ENCODE measurements at places on chromosomes 6 and 20.

- no peak for DNase-seq
These were observed 86.7 kb downstream of the BMP6 start for GRCh38 chr6:7812623-7813022.

GRCh38 chr6:5869676-5870075 lies 137.0 kb downstream of the NRN1 start:
- no peak for DNase-seq

DNA sequence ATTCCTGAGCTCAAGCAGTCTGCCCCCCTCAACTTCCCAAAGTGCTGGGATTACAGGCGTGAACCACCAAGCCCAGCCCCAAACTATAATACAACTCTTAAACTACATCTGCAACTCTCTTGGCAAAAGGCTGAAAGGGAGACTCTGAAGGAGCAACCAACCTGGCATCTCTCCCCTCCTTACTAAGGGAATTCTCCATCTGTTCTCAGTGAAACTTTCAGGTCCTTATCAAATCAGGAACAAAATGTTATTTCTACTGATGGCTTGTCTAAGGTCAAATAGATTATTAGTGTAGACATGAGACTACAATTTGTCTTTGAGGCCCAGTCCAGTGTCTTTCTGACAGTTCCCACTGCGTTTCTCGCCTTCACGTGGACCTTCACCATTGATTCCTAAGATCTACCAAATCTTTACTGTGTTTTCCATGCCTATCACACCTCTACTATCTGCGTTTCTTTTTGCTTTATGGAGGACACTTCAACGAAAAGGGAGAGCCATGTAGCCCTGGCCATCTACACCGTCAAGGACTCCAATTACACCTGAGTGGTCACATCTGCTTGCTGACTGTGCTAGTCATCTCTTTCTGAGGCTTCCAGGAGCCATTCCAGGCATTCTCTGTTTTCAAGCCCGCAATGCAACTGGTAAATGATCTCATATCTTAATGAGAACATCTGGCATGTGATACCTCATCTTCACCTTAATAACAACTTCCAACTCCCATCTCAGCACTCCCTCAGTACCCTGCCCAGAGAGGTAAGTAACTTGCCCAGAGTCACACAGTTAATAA lies 405.7 kb upstream of the CITED2 start:
- no peak for DNase-seq

DNA sequence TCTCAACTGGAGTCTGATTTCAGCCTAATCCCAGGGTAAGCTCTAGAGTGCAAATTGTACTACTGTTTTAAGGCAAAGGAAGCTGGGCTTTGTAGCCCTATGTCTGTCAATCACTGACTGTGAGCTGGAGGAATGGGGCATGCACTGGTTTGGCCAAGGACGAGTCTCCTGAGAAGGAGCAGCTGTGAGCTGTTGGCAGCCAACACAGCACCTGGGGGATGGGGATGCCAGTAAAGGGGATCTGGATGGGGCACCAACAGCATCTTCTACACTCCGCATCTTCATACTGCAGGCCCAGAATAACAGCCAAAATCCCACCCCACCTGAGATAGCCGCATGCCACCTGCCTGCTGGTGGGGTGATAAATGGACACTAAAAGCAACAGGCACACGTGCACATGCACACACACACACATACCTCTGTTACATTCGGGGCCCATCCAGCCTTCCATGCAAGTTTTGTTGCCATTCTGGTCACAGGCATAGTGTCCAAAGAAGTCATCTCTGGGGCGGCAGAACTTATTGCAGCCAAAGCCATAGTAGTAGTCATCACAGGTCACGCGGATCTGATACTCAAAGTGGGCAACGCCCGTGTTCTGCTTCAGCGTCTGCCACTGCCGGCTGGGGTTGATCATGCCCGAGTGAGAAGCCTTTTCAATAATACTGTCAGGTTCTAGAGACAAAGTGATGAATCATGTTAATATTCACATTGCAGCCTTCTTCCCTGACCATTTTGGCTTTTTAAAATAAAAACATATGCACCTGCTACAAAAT lies 15.6 kb downstream of the JAG1 start:
- DNase-seq, result no peak

DNA sequence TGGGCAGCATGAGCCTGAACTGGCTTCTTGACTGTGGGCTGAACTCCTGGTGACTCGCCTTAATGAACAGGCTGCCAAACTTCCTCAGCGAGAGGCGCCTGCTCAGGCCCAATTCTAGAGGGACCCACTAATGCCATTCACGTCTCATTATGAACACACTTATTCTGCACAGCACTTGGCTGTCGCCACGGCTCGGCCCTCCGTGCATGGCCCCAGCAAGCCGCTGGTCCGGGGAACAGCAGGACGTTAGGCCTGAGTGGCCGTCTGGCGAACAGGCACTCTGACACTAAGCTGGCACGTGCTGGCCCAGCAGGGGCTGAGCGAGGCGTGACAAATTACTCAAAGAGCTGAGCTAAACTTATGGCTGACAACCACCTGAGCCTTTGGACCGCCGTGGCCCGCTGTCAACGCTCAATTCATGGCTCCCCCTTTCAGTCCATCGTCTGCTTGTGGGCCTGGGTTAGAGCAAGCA lies 45.9 kb downstream of the INSM1 start:
- DNase-seq, result no peak

GRCh38 chr6:77461796-77462195 lies 1.5 kb downstream of the HTR1B start:
- no peak for DNase-seq

- no peak for DNase-seq
These were observed 1.2 kb downstream of the RAB44 start for GRCh38 chr6:36698871-36699271.

DNA sequence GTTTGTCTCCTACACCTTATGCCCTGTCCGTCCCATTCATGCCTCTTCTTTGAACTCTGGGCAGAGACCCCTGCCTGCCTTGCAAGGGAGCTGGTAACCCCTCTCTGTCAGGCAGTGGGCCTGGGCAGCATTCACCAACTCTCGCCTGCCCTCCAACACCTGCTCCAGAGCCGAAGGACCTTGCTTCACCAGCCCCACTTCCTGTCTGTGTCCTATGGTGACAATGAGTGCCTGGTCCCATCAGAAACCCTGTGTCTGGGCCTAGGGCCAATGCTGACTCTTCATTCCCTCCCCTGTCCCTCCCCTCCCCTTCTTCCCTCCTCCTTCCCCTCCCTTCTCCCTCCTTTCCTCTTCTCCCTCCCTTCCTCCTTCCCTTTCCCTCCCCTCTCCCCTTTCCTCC lies 22.8 kb upstream of the PCMTD2 start:
- DNase-seq, result peak; percentile 62

DNA sequence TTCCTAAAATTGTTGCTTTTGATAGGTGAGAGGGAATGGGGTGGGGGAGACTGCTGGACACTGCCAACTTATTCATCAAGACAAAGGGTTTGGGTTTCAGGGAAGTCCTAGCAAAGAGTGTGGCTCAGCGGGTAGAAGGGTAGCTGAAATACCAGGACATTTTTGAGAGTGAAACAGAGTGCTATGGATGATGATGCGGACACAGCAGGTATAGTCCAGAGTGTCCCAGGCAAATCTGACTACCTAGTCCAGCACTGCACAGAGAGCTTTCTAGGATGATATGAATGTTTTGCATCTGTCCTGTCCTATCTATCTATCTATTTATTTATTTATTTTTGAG lies 154.3 kb downstream of the BCAS1 start:
- no peak for DNase-seq

- peak; percentile 20 for DNase-seq
These were observed 3.1 kb downstream of the B3GALT4 start for GRCh38 chr6:33279971-33280511.

DNA sequence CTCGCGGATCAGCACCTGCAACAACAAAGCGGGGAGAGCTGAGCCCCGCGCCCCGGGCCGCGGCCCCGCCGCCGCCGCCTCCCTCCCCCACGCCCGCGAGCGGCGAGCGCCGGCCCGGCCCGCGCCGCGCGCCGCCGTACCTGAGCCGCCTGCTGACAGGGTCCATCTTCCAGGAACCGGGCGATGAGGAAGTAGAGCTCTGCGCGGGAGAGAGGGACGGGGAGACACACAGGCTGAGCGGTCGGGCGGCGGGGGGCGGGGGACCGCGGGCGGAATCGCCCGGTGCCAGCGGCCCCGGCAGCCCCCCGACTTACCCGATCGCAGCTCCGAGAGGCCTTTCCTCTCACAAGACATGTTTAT lies 359 bp downstream of the PHIP start:
- peak; percentile 61 for DNase-seq

DNA sequence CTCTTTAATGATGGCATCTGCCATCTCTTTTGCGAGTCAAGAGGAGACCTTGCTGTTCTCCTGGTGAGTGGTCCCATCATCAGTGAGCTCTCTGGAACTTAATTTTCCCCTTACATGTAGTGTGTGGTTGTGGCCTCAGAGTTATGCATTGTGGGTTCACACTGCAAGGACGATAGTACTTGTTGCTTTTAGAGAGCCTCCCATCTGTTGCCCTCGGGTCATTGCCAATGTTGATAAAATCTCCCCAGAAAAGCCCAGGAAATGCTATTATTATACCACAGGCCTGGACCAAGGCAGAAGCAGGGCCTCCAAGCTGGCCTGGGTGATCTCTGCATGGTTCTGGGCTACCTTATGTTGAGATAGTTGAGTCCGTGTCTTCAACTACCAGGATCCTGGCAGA lies 241.6 kb downstream of the BMP7 start:
- DNase-seq, result no peak

DNA sequence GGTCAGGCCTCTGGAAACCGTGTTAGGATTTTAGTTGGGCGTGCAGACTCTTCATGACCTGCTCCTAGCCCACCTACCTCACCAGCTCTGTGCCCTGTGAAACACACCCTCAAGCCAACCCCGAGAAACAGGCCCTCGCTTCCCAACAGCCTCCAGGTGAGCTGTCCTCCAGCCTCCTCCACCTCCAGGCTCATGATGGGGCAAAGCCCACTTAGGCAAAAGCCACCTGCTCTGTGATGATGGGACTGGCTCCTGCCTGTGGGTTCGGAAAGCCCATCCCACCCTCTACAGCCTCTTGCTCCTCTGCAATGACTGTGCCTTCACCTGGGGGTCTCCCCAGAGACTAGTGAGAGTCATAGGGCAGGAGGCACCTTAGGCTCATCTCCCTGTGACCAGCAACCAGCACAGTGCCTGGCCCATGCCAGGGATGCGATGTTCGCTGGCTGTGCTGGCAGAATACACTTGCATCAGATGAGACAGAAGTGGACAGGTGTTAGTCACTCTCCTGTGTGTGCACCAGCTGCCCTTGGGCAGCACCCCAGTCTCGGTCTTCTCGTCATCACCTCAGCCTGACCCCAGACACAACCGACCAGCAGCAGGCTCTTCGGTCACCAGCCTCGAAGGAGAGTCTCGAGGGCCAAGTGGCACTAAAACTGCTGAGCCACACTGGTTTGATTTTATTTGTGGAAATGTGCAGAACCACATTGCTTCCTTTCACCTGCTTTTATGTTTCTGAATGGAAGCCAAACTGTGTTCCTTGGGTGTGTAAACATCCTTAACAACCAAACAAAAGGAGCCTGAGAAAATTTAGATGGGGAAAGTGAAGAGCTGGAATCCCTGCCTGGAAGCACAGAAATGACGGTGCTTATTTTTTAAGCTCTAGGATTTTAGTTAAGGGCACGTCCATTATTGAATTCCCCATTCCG lies 10.7 kb downstream of the PXDC1 start:
- DNase-seq, result no peak

- peak; percentile 35 for DNase-seq
These were observed 77.1 kb downstream of the CBFA2T2 start for GRCh38 chr20:33566781-33567603.

DNA sequence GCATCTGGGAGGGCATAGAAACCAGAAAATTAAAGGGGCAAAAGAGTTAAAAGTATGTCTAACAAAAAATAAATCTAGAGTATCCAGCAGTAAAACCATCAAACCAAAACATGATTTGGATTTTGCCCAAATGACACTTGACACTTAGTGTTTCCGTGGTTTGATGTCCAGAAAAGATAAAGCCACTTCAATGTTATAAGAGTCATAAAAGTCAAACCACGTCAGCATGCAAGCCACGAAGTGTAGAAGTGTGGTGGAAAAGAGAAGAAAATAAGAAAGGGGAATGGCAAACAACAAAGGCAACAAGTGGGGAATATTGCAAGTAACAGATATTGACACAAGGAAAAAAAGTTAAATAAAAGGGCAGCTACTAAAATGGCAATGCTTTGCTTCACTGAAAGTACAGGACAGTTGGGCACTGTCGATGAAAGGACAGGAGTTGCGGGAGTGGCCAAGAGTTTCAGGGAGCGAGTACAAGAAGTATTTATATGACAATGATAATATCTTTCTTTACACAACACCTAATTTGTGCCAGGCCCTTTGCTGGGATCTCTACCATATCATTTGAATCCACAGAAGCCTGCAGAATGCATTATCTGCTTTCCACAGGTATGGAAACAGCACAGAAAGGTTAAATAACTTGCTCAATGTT lies 6.3 kb upstream of the HDDC2 start:
- no peak for DNase-seq

DNA sequence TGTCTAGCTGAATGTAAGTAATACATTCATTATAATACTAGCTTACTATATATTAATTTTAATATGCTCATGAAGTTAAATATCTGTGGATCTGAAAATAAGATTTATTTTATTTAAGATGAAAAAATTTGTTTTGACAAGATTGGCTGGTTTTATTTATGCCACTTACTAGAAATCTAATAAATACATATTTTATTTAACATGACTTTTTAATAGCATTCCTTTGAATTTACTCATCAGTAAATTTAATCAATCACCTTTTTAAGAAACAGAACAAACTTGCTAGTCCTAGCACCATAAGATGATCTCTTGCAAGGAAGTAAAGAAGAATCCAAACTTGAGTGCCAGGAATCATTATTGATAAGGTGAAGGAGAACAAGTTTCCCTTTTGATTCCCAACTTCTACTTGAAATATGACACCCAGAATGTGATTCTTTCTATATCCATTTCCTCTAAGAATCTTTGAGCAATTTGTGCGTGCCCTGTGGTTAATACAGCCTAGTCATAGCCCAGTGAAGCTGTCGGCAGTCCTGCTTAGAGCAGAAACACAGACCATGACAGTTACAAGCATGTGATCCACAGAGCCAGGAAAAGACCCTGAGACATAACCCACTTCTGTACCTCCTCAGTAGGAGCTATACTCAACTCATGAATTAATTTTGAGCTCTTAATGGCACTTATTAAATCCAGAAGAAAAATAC lies 282.3 kb upstream of the QKI start:
- no peak for DNase-seq

DNA sequence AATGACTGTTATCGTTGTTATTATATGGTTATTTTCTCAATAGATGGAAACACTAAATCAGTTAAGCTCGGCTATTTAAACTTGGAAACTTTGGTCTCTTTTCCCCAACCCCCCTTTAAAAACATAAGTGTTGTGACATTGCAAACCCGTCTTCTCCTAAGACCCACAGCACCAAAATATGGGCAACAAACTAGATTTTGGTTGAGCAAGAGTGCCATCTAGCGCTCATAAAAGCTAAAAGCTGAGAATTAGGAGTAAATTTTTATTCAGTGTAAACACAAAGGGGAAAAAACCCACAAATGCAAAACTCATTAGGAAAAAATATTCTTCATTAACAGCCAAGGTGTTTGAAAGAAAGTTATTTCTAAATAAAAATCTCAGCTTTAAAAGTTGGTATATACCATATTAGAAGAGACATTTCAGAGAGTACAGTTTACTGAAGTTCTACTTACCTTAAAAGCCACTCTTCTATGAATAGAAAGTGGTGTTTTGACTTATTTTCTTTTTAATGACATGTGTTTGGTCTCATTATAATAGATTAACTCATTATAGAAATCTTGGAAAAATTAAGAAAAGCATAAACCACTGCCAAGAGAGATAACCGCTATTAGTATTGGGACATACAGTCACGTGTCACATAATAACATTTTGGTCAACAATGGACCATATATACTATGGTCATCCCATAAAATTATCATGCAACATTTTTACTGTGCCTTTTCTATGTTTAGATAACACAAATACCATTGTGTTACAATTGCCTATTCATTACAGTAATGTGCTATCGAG lies 21.1 kb downstream of the SESN1 start:
- peak; percentile 42 for DNase-seq
